NK-92 treated with Interleukin-12 subunit alpha and Interleukin-12 subunit beta, amount 100 ng/mL, for 24 hours (cell line): ENCODE measurements at places on chromosomes 7 and 10.

DNA sequence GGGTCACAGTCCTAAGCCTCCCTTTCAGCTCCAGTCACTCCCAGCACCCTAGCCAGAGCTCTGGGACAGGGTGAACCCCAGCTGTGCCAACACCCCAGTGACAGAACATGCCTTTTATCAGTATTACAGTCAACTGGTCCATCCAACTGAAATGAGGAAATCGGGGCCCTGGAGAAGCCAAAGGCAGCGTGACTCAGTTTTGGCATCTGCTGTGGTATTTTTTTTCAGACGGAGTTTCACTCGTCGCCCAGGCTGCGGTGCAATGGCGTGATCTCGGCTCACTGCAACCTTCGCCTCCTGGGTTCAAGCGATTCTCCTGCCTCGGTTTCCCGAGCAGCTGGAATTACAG, 3.4 kb upstream of the CLDN15 start:
- no peak for DNase-seq

- DNase-seq = no peak
Measured at GRCh38 chr7:33630359-33630758, 275.0 kb upstream of the BMPER start.

- no peak for DNase-seq
Measured at GRCh38 chr10:35035606-35036005, 54.5 kb downstream of the CUL2 start.

GRCh38 chr7:156989766-156990535, 20.5 kb downstream of the MNX1 start:
- DNase-seq = no peak

DNA sequence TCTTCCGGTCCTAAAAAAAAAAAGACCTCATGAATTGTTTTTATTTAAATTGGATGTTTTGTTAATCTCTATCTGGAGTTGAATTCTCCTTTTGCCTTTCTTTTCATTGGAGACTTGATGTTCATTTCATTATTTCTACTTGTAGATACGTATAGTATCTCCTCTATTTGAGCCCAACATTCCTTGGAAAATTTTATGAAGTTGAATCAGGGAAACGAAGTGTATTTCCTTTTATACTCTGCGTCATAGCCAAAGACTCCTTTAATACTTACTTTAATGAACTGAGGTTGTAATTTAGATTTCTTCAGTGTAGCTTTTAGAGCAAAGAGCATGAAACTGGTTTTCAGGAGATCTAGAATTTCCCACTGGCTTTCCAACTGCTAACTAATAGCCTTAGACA, 132.4 kb downstream of the KIAA1217 start:
- DNase-seq = no peak

- DNase-seq = no peak
Measured at GRCh38 chr7:81175275-81175940, 256.6 kb upstream of the SEMA3C start.

DNA sequence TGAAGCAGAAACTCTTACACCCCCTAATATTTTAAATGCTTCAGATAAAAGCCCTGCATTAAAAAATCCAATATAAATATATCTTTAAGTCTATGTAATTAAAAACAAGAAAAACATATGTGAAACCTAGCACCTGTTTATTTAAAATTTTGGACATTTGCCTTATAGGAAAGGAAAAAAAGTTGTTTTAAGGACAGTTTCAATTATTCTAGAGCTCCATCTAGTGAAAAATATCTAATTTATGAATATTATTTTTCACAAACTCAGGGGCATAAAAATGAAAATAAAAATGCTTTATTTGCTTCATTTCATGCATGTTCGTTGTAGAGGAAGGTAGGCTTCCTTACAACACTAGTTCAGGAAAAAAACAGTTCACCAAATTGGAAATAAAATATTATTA, 26.1 kb downstream of the ENKUR start:
- DNase-seq = no peak

DNA sequence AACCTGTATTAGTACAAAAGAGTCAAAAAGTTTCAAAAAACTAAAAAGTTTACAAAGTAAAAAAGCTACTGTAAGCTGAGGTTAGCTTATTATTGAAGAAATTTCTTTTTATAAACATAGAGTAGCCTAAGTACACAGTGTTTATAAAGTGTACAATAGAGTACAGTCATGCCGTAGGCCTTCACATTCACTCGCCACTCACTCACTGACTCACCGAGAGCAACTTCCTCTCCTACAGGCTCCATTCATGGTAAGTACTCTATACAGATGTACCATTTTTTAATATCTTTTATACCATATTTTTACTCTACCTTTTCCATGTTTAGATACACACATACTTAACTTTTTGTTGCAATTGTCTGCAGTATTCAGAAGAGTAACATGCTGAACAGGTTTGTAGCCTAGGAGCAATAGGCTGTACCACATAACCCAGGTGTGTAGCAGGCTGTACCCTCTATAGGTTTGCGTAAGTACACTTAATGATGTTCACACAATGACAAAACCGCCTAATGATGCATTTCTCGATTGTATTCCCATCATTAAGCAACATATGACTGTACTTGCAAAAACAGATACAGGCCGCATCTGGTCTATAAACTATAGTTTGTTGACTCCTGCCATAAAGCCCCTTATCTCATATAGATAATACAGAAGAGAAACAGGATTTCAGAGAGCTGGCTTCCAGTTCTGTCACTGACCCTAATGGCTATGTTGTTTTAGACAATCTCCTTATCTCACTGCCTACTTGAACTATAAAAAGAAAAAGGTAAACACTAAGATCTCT, 438.8 kb downstream of the HTR7 start:
- no peak for DNase-seq

GRCh38 chr7:43757073-43757720, 1.3 kb upstream of the BLVRA start:
- DNase-seq = no peak

- peak; percentile 32 for DNase-seq
Measured at GRCh38 chr7:102875700-102876295, 37.0 kb upstream of the LRRC17 start.

DNA sequence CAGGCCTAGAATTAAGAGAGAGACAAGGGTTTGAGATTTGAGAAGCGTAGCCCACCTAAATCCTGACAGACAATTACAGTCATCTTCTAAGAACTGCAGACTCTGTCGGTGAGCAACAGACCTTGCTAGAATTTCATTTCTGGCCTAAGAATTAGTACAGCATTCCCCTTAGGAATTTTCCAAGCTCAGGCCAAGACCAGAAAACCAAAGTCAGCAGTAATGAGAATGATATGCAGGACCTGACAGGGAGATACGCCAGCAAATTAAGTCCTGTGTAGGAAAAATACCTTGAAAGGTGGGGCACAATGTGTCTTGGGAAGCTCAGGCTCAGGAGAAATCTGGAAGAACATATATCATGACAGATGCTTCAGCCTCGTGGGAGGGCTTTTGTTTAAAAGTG, 52.7 kb upstream of the HERPUD2 start:
- DNase-seq = no peak

DNA sequence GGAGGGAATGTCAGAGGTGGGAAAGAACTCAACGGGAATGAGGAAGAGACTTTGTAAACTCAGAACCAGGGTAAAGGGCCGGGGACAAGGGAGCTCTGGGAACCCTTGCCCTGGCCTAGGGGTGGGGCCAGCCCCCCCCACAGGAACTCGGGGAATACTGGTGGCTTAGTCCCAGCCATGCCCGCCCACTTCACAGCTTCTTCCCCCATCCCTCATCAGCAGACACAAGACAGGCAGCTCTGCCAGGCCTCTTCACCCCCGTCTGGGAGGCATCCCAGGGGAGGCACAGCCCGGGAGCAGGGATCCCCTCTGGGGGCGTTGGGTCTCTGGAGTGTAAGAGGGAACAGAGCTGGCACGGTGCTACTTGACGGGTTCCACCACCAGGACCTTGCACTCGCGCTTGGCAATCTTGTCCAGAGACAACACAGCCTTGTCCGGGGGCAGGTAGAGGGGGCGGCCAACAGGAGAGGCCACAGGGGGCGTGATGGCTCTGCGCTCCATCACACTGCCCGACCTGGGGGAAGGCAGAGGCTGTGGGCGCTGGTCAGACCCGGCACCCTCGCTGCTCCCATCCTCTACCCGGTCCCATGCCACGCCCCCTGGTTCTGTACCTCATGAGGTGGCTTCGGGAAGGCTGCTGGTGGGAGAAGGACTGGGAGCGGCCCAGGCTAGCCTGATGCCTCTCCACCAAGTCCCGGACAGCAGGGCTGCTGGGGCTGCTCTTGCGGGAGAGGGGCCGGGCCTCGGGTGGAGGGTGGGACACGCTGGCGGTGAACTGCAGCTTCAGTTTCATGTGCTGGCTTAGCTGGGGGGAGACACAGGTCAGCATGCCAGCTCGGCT, 3.7 kb downstream of the TRAPPC14 start:
- DNase-seq = no peak
